ENCODE measurements at places on chromosomes 13 and 19.

DNA sequence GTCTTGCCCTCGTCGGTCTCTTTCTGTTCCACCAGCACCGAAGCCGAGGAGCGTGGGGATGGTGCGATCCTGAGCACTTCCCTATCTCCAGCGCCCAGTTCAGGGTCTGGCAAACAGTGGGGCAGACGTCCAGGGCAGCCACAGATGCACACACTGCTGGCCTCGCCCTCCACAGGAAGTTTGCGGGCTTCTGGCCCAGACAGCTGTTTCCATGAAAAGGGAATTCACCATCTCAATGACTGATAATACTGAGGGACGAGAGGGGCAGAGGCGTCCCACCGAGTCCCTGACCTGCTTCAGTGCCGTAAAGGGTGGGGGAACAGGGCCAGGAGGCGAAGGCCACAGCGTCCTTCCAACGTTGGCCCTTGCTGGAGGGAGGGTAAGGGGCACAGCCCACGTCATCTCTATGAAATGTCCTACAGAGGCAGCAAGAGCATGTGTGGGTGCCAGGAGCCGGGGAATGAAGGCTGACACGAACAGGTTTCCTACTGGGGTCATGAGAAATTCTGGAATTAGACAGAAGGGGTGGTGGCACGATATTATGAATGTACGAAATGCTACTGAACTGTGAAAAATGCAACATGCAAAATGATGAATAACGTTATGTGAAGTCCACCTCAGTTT, 19.5 kb downstream of the SHC2 start:
- no peak for DNase-seq

DNA sequence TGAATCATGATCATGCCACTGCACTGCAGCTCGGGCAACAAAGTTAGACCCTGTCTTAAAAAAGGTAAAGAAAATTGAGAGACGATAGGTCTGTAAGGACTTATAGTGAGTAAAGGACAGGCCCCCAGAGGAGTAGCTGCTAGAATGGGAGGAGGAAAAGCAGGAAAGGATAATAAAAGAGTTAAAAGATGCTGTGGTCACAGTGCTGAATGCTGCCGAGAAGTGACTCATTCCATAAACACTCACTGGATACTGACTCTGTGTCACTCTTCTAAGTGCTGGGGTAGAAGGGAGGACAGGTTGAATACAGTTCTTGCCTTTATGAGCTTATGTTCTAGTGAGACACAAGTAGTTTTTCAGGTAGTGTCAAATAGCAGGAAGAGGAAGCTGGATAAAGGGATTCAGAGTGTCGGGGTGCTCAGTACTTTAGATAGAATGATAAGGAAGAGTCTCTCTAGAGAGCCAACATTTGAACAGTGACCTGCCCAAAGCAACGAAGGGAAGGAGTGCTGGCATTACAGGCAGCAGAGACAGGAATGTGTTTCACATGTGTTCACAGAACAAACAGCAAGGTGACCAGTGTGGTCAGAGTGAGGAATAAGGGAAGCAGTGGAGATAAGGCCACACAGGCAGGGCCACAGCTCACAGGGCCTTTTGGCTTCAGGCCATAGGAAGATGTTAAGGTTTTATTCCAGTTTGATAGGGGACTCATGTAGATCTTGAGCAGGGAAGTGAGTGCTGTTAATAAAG, 1240.5 kb downstream of the UQCRFS1 start:
- DNase-seq: no peak

GRCh38 chr19:47351548-47351947, 2.4 kb downstream of the DHX34 start:
- DNase-seq: peak; percentile 19

- DNase-seq: no peak
Observed at GRCh38 chr13:52371736-52372247, 34.2 kb downstream of the THSD1 start.

GRCh38 chr19:10961073-10961860, 437 bp downstream of the SMARCA4 start:
- DNase-seq: no peak

DNA sequence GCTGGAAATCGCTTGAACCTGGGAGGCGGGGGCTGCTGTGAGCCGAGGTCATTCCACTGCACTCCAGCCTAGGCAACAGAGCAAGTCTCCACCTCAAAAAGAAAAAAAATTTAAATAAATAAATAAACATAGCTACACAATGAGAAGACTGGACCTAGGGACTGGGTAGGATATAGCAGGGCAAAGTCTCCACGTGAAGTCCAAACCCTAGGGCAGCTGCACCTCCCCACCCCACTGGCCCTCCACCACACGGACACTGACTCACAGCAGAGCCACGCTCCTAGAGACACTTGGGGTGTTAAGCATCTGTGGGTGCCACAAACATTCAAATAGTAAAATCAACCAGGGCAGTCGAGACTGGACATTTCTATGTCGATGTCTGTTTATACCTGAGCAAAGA, 7.1 kb downstream of the LATS2 start:
- DNase-seq: no peak

DNA sequence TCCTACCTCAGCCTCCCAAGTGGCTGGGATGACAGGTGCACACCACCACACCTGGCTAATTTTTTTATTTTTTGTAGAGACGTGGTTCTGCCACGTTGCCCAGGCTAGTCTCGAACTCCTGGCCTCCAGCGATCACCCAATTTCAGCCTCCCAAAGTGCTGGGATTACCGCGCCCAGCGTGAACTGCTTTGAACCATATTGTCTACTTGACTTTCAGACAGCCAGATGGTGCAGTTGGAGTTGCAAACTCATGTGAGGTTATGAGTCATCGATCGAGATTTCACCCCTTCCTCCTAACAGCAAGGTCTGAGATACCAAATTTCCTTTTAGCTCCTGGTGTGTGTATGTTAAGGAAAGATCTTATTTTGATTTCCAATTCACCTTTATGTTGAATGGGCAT, 2.7 kb downstream of the SLC27A1 start:
- no peak for DNase-seq

GRCh38 chr19:37920591-37921450, 13.8 kb downstream of the SIPA1L3 start:
- DNase-seq: no peak

DNA sequence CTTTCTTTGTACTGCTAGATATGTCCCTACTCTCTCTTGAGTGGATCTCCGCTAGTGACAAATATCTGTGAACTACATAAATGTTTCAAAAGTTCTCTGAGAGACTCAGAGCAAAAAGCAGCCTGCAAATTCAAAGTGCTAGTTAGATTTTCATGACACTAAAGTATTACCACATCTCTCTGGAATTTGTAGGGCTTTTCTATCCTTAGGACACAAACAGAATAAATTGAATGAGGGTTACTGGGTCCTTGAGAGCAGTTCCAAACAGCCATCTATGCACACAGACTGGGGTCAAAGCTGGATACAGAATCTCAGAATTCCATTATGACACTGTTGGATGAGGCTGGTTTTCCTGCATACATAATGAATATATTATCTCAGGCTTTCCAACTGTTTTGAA, 953.2 kb downstream of the DIAPH3 start:
- DNase-seq: no peak

- no peak for DNase-seq
Observed at GRCh38 chr13:73025217-73026012, 33.4 kb upstream of the KLF5 start.

DNA sequence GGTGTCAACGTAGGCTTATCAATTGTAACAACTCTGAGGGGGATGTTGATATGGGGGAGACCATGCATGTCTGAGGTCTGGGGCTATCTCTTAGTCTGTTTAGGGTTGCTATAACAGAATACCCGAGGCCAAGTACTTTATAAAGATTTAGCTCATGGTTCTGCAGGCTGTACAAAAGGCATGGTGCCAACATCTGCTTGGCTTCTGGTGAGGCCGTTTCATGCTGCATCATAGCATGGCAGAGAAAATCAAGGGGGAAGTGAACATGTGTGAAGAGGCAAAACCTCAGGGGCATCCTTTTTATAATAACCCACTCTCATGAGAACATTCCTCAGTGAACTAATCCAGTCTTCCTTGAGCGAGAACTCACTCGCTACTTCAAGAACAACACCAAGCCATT, 353.8 kb downstream of the ENOX1 start:
- DNase-seq: no peak

- DNase-seq: no peak
Observed at GRCh38 chr19:46049597-46049996, 8.8 kb upstream of the IGFL4 start.

- no peak for DNase-seq
Observed at GRCh38 chr19:9528757-9529336, 9.6 kb downstream of the ZNF426 start.

DNA sequence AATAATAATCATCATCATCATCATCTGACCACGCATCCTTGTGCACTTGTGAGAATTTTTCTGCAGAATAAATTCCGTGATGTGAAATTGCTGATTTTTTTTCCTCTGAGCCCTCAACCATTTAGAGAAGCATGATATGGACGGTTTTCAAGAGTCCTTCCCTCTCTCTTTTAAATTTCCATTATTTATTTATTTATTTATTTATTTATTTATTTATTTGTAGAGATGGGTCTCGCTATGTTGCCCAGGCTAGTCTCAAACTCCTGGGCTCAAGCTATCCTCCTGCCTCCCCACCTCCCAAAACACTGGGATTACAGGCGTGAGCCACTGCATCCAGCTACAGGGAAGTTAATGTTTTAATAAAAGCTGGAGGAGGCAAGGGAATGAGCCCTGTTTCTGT, 39.6 kb downstream of the CACNA1A start:
- no peak for DNase-seq

GRCh38 chr13:113579686-113580085, 4.9 kb upstream of the TFDP1 start:
- no peak for DNase-seq

- DNase-seq: no peak
Observed at GRCh38 chr19:39372941-39373340, 18.0 kb downstream of the PAF1 start.

GRCh38 chr13:39259371-39260140, 221.3 kb downstream of the NHLRC3 start:
- DNase-seq: peak; percentile 7

- DNase-seq: peak; percentile 1
Observed at GRCh38 chr13:70568571-70568970, 460.3 kb upstream of the KLHL1 start.

GRCh38 chr13:44257796-44258195, 115.8 kb upstream of the SERP2 start:
- DNase-seq: no peak

- no peak for DNase-seq
Observed at GRCh38 chr19:48385461-48386087, 5.8 kb downstream of the KDELR1 start.

DNA sequence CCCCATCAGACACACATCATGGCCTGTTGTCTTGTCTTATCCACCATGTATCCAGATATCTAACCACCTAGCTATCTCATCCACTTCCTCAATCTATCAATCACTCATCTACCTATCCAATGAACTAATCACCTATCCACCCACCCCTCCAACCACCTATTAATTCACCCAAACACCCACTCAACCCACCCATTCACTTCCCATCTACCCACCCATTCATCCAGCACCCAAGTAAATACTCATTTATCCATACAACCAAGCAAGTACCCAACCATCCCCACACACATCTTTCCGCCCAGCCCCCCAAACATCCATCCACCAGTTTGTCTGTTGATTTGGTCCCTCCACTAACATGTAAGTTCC, 753 bp upstream of the WIZ start:
- no peak for DNase-seq

DNA sequence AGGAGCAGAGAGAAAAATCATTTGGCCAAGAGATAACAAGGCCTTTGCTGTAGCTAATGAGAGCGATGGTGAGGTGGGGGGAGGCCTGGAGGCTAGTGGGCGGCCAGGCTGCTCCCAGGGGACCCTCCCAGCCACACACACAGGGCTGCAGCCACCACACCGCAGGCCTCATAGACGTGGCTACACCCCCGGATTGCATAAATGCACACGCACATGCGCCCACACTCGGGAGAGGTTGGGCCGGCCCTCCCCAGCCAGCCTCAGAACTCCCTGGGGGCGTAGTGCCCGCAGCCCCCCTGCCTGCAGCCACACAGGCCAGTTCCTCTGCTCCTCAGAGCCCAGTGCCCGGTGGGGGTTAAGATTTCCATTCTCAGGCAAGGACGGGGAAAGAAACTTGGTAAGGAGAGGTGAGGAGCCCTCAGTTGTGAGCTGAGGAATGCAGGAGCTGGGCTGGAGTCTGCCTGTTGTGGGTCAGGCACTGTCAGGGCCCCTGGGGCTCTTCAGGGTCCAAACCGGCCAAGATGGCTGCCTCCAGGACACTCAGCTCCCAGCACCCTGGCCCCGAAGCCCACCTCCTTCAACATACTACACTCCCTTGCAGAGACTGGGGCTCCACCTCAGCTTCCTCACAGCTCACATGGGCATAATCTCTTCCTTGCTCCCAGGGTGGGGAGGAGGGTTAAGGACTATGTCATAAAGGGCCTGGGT, 8.0 kb downstream of the PTH2 start:
- no peak for DNase-seq

- DNase-seq: no peak
Observed at GRCh38 chr13:31311921-31312320, 112.1 kb downstream of the B3GLCT start.

DNA sequence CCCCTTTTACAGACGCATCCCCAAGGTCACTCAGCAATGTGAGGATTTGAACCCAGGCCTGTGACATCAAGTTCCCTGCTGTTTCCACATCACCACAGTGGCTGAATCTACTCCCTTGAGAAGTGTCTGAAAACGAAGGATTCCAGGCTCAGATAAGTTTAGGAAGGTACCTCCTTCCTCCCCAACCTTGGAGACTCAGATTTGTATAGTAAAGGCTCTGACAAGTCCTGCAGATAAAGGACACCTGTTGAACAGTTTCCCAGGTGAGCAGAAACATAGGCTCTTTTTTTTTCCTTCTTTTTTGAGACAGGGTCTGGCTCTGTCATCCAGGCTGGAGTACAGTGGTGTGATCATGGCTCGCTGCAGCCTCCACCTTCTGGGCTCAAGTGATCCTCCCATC, 56.4 kb upstream of the PTPRS start:
- DNase-seq: no peak

DNA sequence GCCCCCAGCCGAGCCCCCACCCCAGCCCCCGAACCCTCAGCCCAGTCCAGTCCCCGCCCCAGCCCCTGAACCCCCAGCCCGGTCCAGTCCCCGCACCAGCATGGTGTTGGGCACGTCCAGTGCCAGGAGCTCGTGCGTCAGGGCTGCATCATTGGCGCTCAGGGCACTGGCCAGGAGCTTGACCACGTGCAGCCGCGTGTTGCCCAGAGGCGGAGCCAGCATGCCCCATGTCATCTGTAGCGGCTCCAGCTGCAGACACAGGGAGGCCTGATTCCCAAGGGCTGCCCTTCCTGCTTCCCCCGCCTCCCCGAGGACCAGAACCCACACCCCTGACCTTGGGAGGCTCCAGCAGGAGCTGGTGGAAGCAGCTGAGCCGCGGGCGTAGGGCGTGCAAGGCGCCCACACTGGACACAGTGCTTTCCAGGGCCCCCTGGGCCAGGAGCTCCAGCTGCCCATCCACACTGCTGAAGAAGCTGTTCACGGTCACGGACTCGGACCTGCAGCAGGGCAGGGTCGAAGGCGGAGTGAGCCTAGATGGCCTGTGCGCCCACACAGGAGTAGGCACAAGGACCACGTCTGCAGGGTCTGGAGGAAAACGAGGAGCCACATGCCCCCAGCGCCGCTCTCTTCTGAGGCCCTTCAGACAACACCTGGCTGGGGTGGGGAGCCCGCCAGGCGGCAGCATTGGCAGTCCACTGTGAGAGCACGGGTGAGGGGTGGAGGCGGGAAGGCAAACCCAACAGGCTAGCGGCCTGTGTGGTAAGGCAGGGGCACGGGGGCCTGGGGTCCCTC, 12.8 kb upstream of the TMEM86B start:
- no peak for DNase-seq

Measured in CD4-positive, alpha-beta T cell treated with Interleukin-17A for 1 hour (primary cell).